ENCODE measurements at places on chromosomes 6 and 20.

GRCh38 chr6:3138341-3138740 lies 19.0 kb downstream of the TUBB2A start:
- no peaks in the 10 kb centered on the region for H3K4me1 ChIP-seq
- H3K36me3 ChIP-seq = peaks cover 97% of the 10 kb centered on the region
- no peak for DNase-seq

GRCh38 chr20:61459266-61459665 lies 207.2 kb downstream of the CDH4 start:
- H3K27me3 ChIP-seq = no peaks in the 10 kb centered on the region
- no peak for DNase-seq
- no peaks in the 10 kb centered on the region for H3K36me3 ChIP-seq
- no peak overlapping the region for H3K27ac ChIP-seq
- H3K4me3 ChIP-seq = no peak overlapping the region

DNA sequence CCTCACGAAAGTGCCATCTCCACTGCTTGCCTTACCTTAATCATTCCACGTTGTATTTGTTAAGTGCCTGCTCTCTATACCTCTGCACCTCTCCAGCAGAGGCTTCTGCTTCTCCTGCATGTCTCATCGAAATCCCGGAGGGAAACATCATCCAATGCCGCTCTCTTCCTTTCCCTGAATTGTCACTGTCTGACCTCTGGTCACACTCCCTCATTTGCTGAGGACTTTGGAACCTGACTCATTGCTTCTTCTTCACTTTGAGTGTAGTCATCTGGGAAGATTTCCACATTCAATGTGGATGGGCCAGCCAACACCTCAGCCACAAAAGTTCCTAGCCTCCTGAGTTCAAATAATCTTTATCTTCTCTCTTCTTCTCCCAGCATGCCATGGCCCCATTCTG lies 78.9 kb upstream of the BEND6 start:
- no peak overlapping the region for H3K4me3 ChIP-seq
- no peaks in the 10 kb centered on the region for H3K4me1 ChIP-seq
- no peak overlapping the region for H3K27ac ChIP-seq
- H3K27me3 ChIP-seq = no peaks in the 10 kb centered on the region
- DNase-seq = no peak

DNA sequence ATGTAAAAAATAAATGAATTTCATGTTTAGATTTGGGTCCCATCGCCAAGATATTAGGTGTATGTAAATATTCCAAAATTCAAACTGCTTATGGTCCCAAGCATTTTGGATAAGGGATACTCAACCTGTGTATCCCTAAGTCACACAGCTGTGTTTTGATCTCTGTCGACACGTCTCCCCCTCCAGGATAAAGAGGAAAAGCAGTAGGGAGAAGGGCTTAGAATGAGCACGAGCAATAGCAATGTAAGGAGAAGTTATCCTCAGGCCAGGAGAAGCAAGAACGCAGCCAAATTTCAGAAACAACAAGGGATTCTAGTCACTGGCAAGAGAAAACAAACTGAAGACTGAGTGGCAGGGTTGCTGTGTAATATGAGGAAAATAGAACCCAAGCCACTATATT lies 181.2 kb downstream of the AIG1 start:
- H3K27ac ChIP-seq = no peak overlapping the region
- no peaks in the 10 kb centered on the region for H3K27me3 ChIP-seq
- H3K4me3 ChIP-seq = no peak overlapping the region
- no peaks in the 10 kb centered on the region for H3K36me3 ChIP-seq

DNA sequence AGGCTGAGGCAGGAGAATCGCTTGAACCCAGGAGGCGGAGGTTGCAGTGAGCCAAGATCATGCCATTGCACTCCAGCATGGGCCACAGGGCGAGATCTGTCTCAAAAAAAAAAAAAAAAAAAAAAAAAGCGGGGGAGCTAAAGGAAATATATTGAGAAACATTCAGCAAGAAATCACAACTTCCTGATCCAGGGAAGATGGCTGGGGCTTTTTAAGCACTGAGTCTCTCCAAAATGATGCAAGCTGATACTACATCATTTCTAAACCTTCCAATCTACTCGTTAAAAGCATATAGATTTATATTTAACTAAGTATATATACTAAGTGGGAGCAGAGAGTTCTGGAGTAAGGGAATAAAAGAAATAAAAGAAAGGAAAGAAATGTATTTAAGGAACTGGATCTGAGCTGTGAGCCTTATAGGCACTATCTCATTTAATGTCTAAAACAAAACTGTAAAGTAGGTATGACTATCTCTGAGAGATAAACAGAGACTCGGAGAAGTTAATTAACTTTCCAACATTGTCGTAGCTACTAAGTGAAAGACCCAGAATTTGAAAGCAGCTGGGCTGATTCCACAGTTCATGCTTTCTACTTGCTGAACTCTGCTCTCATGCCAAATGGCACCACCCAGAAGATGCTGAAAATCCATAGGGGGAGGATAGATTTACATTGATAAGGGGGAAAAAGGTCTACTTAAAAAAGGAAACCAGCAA lies 215.0 kb upstream of the MARCKS start:
- H3K36me3 ChIP-seq = no peaks in the 10 kb centered on the region
- no peaks in the 10 kb centered on the region for H3K27me3 ChIP-seq
- peaks cover 2% of the 10 kb centered on the region for H3K4me1 ChIP-seq
- H3K4me3 ChIP-seq = no peak overlapping the region
- no peak for DNase-seq
- H3K27ac ChIP-seq = no peak overlapping the region

DNA sequence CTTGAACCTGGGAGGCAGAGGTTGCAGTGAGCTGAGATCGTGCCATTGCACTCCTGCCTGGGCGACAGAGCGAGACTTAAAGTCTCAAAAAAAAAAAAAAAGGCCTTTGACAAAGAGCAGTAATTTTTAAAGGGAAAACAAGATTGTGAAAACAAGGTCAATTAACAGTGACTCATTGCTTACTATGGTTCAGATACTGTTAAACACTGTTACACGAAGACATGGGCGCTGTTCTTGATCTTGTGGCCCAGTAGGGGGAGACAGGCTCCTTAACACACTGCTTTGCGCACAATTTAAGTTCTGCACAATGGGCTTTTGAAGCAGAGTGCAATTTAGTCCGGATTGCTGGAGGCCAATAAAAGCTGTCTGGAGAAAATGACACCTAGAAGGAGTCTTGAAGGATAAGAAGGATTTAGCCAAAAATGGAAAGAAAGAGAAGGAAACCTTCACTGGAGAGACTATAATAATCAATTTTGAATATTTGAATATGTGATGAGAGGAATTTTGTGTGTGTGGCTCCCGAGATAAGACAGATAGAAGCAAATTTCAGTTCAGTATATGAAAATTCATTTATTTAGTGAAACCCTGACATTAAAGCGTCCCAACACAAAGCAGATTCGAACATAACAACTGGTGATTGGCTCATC lies 6.0 kb upstream of the LATS1 start:
- no peak overlapping the region for H3K4me3 ChIP-seq
- no peak overlapping the region for H3K27ac ChIP-seq
- H3K4me1 ChIP-seq = no peaks in the 10 kb centered on the region

DNA sequence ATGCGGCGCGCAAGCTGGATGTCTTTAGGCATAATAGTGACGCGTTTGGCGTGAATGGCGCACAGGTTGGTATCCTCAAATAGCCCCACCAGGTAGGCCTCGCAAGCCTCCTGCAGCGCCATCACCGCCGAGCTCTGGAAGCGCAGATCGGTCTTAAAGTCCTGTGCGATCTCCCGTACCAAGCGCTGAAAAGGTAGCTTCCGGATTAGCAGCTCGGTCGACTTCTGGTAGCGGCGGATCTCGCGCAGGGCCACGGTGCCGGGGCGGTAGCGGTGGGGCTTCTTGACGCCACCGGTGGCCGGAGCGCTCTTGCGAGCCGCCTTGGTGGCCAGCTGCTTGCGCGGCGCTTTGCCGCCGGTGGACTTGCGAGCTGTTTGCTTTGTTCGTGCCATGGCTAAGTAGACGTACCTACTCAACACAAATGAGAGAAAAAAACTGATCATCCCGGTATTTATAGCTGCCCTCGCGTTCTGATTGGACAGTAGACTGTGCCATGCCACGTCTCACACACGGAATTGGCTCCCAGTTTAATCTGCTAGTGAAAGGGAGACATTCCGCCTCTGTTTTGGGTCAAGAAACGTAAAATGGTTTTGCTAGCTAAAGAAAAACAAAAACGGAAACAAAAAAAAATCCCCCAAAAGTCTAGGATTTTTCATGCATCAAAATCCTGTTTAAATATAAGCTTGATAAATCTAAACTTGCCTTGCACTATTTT lies 40.1 kb downstream of the OR2B2 start:
- no peaks in the 10 kb centered on the region for H3K4me1 ChIP-seq
- H3K4me3 ChIP-seq = peak overlapping the region; percentile 93
- no peaks in the 10 kb centered on the region for H3K27me3 ChIP-seq
- peak overlapping the region; percentile 94 for H3K27ac ChIP-seq

- H3K4me3 ChIP-seq = no peak overlapping the region
- DNase-seq = no peak
- peaks cover 31% of the 10 kb centered on the region for H3K4me1 ChIP-seq
- H3K27me3 ChIP-seq = no peaks in the 10 kb centered on the region
- H3K36me3 ChIP-seq = no peaks in the 10 kb centered on the region
These were observed 499.6 kb upstream of the SULF2 start for GRCh38 chr20:48284837-48285236.

DNA sequence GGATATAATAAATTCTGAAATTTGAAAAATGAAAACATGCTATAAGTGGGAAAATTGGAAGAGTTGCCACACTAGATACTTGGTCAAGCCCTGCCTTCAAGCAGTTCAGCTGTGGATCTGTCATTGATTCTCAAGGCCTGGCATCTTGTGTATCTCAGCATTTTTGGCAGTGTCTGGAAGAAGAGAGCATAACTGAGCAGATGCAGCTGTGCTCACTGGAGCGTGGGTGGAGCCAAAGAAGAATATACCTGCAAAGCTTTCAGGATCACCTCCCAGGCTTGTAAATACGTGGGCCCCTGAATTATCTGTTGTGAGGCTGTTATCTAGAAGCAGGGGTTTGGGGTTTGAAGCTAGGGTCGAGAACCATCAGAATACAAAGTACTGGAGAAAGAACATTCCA lies 31.3 kb upstream of the CHD6 start:
- no peaks in the 10 kb centered on the region for H3K27me3 ChIP-seq
- no peak overlapping the region for H3K4me3 ChIP-seq
- no peaks in the 10 kb centered on the region for H3K36me3 ChIP-seq
- H3K4me1 ChIP-seq = peaks cover 3% of the 10 kb centered on the region

- no peaks in the 10 kb centered on the region for H3K4me1 ChIP-seq
- no peak for DNase-seq
- no peaks in the 10 kb centered on the region for H3K36me3 ChIP-seq
- no peak overlapping the region for H3K4me3 ChIP-seq
- H3K27me3 ChIP-seq = no peaks in the 10 kb centered on the region
These were observed 245.6 kb downstream of the PRKN start for GRCh38 chr6:162481938-162482337.

GRCh38 chr20:41462372-41463161 lies 95.9 kb upstream of the EMILIN3 start:
- H3K27ac ChIP-seq = no peak overlapping the region
- H3K4me1 ChIP-seq = no peaks in the 10 kb centered on the region
- H3K36me3 ChIP-seq = peaks cover 70% of the 10 kb centered on the region
- H3K4me3 ChIP-seq = no peak overlapping the region
